Head of caudate nucleus (tissue), 42 donors: ENCODE measurements at places on chromosomes 5 and 9.

DNA sequence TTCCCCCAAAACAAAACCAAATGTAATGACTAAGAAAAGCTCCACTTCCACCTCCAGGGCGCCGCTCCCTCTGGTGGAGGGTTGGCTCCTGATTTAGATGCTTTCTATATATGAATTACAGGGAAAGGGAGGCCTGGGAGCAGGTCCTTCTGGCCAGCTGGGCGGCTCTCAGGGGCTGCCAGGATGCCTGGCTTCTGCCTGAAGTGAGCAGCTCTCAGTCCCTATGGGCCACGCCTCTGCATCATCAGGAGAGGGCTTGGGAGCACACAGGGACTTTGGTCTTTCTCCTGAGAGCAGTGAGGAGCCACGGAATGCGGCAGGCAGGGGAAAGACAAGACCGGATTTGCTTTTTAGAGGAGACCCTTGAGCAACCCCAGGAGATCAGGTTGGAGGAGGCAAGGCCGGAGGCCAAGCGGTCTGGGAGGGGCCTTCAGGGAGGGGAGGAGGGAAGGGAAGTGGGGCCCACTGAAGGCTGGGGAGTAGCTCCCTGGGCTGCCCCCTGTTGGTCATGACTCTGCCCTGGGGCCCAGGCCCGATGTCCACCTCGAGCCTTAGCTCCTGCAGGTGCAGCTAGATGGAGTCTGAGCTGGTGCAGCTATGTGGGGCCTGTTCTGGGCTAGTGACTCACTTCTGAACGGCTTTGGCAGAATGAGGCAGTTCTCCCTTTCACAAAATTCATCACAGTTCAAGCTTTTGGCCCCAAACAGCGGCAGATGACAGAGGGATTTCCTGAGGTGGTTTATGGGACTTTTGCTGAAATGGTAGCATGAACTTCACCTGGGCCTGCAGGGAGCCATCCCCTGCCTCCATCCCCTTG lies 11.3 kb upstream of the GRHPR start:
- DNase-seq, result no peak

GRCh38 chr5:178454303-178454702 lies 135.9 kb downstream of the COL23A1 start:
- no peak for DNase-seq

- no peak for DNase-seq
These were observed 9.5 kb upstream of the PHF19 start for GRCh38 chr9:120886490-120886967.

DNA sequence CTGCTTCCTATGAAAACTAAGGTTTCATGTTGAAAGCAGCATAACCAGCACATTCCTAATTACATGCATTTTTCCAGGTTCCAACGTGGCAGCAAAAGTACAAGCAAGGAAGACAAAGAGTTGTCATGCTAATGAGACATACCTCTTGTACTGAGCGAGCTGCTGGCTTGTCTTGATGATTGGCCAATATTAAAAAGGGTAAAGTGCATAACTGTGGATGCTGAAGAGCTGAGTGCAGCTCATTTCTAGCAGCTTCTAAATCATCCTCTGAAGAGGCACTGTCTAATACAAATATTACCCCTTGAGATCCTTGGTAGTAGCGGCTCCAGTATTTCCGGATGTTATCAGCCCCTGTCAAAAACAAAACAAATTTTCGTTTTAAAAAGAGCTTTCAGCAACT lies 197.3 kb downstream of the ARL15 start:
- no peak for DNase-seq

GRCh38 chr9:5448016-5448415 lies 2.3 kb upstream of the CD274 start:
- DNase-seq, result no peak

GRCh38 chr5:93072831-93073459 lies 508.1 kb downstream of the NR2F1-AS1 start:
- DNase-seq, result no peak

- no peak for DNase-seq
These were observed 111.3 kb downstream of the NUDT12 start for GRCh38 chr5:103451261-103451660.

- DNase-seq, result no peak
These were observed 35.8 kb downstream of the SEC61B start for GRCh38 chr9:99257723-99258389.

DNA sequence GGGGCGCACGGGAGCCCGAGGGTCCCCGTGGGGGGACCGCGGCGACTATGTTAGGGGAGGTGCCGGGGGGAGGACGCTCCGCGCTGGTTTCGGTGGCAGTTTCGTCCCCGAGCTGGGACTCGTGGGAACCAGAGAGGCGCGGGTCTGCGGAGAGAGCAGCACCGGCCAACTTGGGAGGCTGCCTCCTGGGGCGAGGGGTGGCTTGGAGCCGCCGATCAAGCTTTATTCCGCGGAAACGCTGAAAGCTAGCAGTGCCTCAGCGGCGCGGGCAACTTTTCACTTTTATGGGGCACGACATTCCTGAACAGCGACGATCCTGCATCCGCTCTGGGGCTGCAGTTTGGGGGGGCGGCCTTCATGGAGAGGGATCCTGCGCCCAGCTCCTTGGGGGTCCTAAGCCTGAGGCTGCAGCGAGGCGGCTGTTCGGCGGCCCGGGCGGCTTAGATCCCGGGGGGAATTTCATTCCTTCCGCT lies 369 bp downstream of the OCLN start:
- no peak for DNase-seq

GRCh38 chr9:35357116-35357515 lies 132.8 kb upstream of the RUSC2 start:
- DNase-seq, result no peak

- DNase-seq, result no peak
These were observed 72.4 kb downstream of the NUDT12 start for GRCh38 chr5:103490030-103490739.

- DNase-seq, result no peak
These were observed 18.2 kb upstream of the STK32A start for GRCh38 chr5:147216552-147217154.
